ENCODE measurements at places on chromosomes 1 and 21.

DNA sequence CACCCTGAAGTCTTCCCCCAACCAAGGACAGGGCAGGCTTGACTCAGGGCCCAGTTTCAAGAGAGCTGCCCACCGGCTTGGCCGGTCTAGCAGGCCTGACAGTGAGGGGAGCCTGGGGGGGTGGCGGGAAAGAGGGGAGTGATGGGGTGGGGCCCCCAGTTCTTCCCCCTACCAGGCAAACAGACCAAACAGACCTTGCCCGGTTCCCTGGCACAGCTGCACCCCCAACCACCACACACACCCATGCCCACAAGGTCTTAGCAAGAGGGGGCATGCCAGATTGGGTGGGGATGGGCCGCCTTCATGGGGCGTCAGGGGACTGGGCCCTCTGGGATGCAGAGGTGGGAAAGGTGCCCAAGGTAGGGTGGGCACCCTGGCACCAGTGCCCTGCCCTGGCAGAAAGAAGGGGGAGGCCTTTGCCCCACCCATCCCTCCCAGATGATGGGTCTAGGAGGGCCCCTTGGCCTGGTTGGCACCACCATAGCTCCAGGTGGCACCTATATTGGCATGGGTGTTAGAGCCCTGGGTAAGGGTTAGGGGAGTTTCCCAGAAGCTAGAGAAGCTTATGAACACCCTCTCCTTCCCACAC, 8.9 kb downstream of the ZBTB7B start:
- DNase-seq: no peak

GRCh38 chr21:46557469-46557868, 47.4 kb downstream of the S100B start:
- no peak for DNase-seq

- no peak for DNase-seq
These were observed 101.5 kb downstream of the WDR4 start for GRCh38 chr21:42777757-42778344.

DNA sequence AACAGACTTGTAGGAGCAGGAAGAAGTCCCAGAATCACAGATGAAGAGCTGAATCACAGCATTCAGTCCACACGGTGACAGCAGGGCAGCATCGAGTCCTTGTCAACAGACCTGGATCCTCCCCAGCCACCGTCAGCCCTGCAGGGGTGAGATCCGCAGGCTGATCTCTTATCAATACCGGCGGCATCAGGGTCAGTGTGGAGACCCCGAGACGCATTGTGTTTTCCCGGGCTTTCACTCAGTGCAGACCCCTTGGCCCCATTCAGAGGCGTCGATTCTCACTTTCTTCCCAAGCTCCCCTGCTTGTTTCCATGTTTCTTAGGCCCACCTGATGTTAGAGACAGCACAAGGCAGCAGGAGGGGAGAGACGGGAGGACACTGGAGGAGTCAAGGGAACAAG, 609.6 kb downstream of the PTPRU start:
- no peak for DNase-seq

GRCh38 chr1:62356257-62356835, 37.1 kb upstream of the KANK4 start:
- no peak for DNase-seq

DNA sequence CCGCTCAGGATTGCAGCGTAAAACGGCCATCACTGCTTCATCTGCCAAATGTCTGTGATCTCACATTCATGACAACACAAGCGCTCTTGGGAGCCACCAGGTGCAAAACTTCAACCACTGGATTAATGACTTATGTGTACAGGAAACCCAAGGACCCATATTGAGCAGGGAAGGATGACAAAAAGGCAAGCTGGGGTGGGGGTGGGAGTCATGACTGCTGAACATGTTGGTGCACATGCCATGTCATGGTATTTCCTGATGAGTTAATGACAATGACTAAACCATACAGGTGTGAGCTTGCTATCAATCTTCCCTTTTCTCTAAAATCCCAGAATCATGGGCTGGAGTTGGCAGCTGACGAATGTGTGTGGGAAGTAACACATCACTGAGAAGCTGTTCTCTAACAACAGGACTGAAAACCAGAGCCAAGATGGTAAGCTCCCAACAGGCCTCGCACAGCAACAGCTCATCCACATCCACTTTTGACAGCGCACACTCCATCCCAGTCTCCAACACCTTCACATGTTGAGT, 3.1 kb upstream of the SH2D5 start:
- DNase-seq: no peak

GRCh38 chr1:4647391-4647790, 7.0 kb upstream of the AJAP1 start:
- DNase-seq: no peak

- no peak for DNase-seq
These were observed 25.4 kb downstream of the GNAI3 start for GRCh38 chr1:109573785-109574184.

DNA sequence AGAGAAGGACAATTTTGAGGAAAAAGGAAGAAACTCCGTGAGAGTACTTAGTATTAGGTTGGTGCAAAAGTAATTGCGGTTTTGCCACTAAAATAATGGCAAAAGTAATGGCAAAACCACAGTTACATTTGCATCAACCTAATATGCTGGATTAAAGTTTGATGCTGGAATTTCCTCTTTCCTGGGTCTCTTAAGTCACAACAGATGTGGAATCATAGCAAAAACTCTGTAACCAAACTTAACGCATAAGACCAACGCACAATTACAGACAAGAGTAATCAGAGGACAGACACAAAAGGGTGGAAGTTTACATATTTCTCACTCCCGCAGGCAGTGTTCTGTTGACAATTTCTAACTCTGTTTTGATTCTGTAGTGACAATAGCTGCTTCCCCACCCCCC, 182.4 kb downstream of the BACH1 start:
- no peak for DNase-seq

DNA sequence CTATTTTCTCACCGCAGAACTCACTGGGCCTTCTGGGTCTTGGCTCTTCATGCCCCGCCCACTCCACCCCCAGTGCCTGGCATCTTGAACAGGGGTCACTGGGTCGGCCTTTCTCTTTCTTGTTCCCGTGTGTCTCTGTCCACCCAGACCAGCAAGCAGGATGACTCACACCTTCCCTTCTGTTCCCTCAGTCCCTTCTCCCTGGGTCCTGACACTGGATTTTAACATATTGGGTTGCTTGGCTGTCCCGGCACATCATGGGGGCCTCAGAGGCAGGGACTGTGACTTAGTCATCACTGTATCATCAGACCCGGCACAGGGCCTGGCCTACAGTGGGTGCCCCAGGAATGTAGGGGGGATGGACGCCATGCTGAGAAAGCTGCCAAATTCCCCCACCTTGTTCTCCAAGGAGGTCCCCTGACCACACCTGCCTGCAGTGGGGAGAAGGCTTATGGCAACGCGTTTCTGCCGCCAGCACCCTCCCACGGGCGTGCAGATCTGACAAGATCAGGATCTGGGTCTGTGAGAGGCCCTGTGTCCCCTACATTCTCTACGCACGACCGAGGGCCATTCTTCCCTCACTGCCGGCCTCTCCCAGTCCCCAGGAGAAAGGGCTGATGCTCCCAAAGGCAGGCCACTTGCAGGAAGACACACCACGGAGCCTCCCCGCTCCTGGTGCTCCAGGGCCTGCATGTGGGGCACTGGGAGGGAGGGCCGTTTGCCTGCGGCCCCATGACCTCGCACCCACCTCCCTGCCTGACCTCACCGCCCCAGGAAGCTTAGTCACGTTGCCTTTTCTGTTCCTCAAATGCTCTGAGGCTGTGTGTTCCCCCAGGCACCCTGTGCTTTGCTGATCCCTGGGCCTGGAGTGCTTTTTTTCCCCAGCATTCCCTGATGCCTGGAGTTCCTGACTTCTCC, 157.2 kb upstream of the TMEM51 start:
- DNase-seq: no peak

- no peak for DNase-seq
These were observed 1.9 kb upstream of the COL6A2 start for GRCh38 chr21:46095814-46096595.

- DNase-seq: no peak
These were observed 3.3 kb upstream of the SNRPE start for GRCh38 chr1:203858055-203858454.

- DNase-seq: no peak
These were observed 22.4 kb upstream of the FCER1A start for GRCh38 chr1:159279773-159280172.

GRCh38 chr1:165896277-165896676, 68.9 kb downstream of the UCK2 start:
- DNase-seq: no peak

GRCh38 chr1:153490272-153491051, 30.0 kb upstream of the S100A7 start:
- DNase-seq: peak; percentile 53

DNA sequence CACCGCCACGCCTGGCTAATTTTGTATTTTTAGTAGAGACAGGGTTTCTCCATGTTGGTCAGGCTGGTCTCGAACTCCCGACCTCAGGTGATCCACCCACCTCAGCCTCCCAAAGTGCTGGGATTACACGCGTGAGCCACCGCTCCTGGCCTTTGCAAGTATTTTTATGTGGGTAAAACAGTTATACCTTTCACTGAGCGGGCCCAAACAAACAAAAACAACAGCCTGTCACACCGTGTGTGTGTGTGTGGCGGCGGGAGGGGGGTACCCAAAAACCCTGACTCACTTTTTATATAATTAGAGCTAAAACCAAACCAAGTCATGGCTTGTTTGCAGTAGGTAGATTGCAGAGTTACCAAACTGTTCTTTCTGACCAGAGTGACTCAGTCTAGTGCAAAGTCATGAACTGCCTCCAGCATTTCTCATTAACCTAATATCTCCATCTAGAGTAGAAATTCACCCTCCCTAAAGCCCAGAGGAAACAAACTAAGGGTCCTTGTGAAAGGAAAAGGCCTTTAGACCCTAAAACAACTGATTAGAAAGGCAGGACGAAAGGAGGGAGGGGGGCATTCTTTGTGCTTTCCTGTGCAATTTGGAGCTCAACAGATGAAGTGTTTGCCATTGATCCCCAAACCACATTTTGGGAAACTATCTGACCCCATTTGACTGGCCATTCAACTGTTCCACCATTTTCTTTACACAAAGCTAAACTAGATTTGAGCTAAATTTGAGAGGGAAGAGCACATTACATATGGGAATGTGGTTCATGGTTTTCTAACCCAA, 181.0 kb downstream of the DHRS3 start:
- DNase-seq: no peak

- no peak for DNase-seq
These were observed 334.7 kb upstream of the POU3F1 start for GRCh38 chr1:38381256-38381655.

DNA sequence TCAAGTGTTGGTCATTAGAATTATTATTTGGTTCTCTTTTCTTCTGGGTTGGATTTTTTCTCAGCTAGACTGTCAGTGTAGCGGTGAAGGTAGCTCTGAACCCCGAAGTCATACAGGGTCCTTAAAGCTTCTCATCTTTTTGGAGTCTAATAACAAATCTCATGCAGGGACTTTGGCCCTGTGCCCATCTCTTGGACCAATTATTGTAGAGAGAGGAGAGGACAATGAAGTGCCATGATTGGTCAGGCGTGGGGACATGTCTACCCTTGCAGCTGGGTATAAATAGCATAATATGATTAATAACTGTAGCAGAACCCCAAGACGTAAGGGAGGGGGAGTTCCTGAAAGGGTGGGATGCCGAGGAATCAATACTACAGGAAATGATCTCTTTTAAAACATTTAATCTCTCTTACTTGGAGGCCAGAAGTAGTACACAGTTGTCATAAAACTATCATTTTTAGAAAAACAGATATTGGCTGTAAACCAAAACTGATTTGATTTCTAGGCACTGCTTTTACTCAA, 8.8 kb downstream of the MAGI3 start:
- no peak for DNase-seq

- peak; percentile 19 for DNase-seq
These were observed 376.9 kb downstream of the HHIPL2 start for GRCh38 chr1:222171005-222171404.

DNA sequence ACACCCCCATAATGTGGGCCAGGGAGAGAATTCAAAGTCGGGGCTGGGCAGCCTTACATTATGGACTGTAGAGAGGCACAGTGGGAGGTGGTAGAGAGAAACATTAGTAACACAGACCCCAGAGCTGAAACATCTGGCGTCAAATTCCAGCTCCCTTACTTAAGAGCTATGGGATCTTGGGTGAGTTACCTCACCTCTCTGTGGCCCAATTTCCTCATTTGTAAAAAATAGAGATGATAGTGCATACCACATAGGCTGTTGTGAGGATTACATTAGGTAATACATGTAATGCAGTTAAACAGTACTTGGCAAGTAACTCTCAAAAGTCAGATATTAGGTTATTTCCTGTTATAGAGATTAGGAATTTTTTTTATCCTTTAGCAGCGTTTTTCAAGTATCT, 160.5 kb upstream of the KIAA0040 start:
- no peak for DNase-seq

DNA sequence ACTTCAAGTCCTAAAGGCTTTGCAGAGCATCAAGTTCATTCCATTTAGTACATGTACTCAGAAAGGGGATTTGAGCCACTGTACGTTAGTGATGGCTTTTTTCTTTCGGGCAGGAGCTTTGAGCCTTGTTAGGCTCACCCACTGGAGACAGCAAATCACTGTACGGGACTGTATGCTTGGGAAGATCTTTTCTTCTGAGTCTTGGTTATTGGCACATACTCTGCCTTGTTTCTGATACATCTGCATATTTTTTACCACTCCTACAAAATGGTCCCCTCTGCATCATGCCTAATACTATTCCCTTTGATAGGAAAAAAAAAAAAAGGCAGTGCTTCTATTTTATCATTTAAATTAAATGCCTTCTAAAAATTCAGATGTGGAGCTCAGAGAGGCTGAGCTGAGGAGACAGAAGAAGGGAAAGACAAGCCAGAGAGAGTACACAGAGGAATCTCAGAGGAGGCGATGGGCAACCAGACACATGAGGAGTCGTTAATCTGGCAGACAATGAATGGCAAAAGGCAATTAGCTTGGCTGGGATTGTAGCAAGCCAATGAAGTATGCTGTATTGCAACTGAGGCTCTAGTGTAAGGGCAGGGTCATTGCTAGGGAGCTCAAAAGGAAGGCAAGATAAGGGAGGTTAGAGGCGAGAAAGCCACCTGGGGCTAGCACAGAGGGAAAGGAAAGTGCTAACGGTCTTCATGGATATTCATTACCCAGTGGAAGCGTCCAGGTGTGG, 39.4 kb downstream of the PHC2 start:
- no peak for DNase-seq

GRCh38 chr1:43315481-43315880, 14.7 kb downstream of the TIE1 start:
- no peak for DNase-seq
